ENCODE measurements at places on chromosomes 12 and 14.

GRCh38 chr14:41606532-41607303, at the start of gene LRFN5:
TSS of gene LRFN5 (plus strand) at chr14:41606876.
- DNase-seq = no peak

GRCh38 chr12:106226884-106227640, 20.8 kb downstream of the CKAP4 start:
- DNase-seq = no peak

GRCh38 chr14:77059276-77059915, 30.9 kb upstream of the IRF2BPL start:
- DNase-seq = no peak

GRCh38 chr12:25590011-25590721, 37.1 kb upstream of the LMNTD1 start:
- DNase-seq = no peak

GRCh38 chr12:104687823-104688573, 231.2 kb downstream of the CHST11 start:
- DNase-seq = no peak

DNA sequence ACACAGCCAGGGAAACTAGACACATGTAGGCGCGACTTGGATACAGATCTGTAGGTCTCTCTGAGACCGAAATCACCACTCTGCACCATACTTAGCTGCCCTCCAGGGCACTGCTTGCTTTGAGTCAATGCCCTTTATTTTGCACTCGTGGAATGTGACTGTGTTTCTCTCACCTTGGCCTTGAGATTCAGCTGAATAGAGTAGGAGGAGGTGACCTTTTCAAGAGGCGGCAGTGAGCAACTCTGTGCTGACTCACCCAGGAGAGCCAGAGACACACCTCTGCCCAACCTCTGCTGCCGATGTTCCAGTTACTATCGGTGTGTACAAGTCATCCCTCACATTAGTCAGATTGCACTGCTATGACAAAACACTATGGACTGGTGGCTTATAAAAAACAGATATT, 583.4 kb downstream of the VRK1 start:
- no peak for DNase-seq

- no peak for DNase-seq
Measured at GRCh38 chr14:51182131-51182565, 57.9 kb upstream of the TMX1 start.

- DNase-seq = no peak
Measured at GRCh38 chr12:29073631-29074239, 75.3 kb upstream of the FAR2 start.

GRCh38 chr12:113742801-113743200, 223.3 kb downstream of the RBM19 start:
- no peak for DNase-seq

DNA sequence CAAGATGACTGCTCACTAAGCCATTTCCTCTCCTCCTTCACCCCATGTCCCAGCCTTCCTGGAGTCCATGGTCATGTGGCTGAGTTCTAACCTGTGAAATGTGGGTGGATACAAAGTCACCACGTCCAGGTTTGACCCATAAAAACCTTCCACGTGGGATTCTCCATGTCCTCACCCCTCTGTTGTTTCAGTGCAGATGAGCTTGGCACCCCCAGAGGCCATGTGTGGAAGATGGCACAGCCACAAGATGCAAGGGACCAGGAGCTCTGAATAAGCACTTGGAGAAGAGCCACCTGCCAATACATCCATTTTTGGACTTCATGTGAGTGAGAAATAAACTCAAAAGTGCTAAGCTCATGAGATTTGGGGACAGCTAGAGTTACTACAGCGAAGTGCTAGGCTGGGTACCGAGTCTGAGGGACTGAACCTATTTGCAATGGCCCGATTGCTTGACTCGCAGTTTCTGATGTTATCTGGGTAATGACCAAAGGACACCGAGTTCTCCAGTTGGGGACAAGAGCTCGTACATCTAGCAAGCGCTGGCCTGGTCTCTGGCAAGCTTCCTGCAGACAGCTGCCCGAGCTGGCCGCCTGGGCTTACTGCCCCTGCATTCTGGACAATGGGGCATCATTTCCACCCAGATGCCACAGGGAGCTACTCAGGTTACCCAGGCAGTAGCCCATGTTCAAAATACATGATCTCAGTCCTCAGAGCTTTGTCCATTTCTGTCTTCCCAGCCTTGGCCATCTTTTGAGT, 7.7 kb upstream of the SLC24A4 start:
- DNase-seq = no peak

GRCh38 chr12:75970310-75970709, 61.3 kb downstream of the PHLDA1 start:
- DNase-seq = no peak

- DNase-seq = no peak
Measured at GRCh38 chr12:50060120-50060468, 2.7 kb downstream of the ASIC1 start.
